NB4 (cell line): ENCODE measurements at places on chromosomes 3 and 15.

GRCh38 chr3:152609891-152610290 is 225.0 kb upstream of the P2RY1 start:
- DNase-seq: no peak

DNA sequence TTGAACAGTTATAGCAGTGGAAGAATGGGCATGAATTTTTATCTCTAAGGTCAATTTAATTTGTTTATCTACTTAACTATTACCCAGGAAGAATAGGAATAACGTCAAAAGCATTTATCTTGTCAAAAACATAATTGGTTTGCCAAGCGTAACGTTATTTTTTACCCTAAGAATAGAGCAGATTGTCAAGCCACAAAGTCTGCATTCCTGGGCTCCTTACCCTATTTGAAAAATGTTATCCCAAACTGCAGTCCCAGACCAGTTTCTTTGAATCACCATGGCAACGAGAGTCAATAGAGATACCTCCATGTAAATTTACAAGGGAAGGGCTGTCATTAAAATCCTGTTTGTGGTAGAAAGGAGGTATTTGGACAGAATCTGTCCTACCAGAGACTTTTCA is 61.1 kb downstream of the CPNE4 start:
- DNase-seq: no peak

DNA sequence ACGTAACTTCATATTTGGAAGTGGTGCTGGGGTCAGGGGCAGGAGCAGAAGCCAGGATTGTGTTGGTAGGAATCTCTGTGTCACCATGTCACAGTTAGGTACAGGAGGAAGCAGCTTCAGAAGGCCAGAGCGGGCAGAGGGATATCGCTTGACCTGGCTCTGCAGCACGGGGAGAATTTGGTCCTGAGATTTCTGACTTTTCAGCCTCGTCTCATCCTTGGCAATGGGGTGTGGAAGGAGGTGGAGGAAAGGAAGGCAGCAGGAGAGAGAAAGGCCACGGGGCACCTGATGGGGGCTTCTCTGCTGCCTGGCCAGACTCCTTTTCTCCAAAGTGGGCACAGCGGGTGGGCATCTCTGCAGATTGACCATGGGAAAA is 564 bp downstream of the IL16 start:
- DNase-seq: no peak

DNA sequence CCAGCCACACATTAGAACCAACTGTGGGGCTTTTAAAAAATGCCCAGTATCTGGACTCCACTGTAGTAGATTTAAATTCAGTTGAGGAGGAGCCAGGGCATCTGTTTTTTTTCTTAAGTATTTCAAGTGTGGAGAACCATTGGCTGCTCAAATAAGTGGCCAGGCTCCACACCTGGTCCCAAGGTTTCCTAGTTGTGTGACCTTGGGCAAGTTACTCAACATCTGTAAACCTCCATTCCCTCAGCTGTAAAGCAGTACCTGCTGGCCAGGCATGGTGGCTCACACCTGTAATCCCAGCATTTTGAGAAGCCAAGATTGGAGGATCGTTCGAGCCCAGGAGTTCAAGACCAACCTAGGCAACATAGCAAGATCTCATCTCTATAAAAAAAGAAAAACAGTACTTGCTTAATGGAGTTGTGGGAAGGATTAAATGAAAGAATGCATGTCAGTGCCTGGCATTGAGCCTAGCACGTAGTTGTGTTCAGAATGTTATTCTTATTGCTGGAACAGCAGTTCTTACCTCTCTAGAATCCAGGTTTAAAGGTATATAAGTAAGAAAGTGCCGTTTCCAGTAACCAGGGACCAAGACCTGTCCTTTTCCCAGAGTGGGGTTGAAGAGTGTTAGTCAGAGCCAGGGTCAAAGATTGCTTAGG is 2.0 kb downstream of the PPP1R14D start:
- DNase-seq: no peak

GRCh38 chr3:23288286-23288685 is 85.2 kb downstream of the UBE2E2 start:
- no peak for DNase-seq

DNA sequence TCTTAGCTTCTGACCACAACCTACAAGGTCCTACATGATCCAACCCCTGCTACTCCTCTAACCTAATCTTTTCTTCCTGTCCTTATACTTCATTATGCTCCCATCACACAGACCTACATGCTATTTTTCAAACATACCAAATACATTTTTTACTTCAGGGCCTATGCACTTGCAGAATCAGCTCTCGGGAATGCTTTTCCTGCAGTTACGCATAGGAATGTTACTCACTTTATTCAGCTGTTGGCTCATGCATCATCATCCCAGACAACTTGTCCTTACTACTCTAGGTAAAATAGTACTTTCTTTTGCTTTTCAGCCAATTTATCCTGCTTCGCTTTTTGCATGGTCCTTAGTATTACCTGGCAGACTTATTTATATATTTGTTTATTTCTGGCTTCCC is 105.6 kb downstream of the OXSM start:
- DNase-seq: no peak

GRCh38 chr3:131713416-131714123 is 210.8 kb upstream of the MRPL3 start:
- no peak for DNase-seq

DNA sequence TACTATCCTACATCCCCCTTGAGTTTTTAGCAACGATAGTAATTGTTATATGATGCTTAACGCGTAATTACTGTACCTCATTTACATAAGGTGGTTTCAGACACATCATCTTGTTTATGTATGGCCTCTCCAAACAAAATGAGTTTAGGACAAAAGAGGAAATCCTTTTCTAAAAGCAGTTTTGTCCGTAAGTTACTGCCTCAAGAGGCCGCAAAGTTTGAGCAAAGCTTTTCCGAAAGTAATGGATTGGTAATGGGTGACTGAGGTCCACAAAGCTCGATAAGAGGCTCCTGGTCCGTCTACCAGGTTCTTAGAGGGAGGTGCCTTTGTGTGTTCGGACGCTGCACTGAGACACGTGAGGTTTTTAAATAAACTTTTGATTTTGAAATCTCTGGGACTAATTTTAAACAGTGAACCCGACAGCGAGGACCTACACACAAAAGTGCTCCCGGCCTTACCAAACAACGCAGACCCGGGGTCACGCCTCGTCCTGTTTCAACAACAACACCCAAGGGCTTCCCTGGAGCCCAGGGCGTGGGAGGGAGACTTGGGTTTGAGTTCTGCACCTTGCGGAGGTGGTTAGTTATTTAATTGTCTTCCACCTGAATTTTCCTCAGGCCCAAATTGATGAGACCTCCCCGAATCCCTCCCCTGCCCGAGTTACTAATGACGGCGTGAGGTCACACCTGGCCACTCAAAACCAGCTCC is 456 bp upstream of the C15orf61 start:
- DNase-seq: no peak

GRCh38 chr3:140863580-140864009 is 78.0 kb upstream of the SLC25A36 start:
- DNase-seq: peak; percentile 58
